Activated effector memory CD4-positive, alpha-beta T cell treated with anti-CD3 and anti-CD28 coated beads, Interleukin-2, amount 50 U/mL, for 16 hours (primary cell): ENCODE measurements at places on chromosomes 5 and 9.

GRCh38 chr5:155461304-155461703, 447.7 kb downstream of the KIF4B start:
- no peak for DNase-seq

DNA sequence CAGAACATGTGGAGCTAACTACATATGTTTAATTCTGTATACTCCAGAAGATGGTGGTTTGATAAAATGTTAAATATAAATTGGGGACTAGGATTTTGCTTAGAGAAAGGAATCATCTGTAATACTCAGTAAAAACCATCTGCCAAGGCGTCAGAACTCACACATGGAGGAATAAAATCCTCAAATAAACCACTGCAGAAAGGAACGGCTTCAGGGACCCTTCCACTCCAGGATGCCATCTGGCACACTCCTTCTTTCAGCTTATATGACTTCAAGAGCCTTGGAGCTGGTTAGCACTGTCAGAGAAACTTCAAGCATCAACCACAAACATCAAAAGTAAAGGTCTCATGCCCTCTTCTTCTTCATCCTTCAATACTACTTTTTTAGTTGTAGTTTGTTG, 360.6 kb downstream of the PLK2 start:
- DNase-seq, result no peak

- DNase-seq, result no peak
These were observed 70.8 kb downstream of the MRPL36 start for GRCh38 chr5:1728846-1729245.

DNA sequence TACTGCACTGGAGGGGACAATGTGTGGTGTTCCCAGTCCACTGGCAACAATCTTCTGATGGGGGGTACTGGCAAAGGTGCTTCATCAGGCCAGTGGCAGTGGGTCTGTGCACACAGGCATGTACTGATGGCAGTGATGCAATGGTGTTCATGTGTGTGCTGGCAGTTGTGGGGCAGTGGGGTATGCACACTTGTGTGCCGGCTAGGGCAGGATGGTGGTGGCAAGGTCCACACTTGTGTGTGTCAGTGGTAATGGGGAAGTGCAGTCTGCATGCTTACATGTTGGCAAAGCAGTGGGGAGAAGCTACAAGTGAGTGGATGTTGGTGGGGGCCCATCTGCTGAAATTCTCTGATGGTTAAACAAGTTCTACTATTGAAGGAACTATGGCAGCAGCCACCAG, 504.6 kb upstream of the ZNF462 start:
- no peak for DNase-seq

DNA sequence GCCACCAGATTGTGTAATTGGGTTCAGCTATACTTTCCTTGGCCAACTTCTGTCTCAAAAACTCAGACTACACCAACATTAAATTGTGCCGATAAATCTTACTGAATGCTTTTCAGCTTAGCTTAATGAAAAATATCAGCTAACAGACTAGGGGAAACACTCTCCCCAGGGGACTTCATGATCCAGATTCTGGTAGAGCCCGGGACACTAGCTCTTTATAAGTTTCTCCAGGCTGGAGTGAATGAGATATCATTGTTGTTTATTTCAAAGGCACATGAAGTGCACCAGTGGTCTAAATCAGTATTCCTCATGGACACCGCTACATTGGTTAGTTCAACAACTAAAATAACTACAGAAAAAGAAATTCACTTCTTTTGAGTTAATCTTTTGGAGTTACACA, 10.5 kb upstream of the LHFPL2 start:
- DNase-seq, result no peak

DNA sequence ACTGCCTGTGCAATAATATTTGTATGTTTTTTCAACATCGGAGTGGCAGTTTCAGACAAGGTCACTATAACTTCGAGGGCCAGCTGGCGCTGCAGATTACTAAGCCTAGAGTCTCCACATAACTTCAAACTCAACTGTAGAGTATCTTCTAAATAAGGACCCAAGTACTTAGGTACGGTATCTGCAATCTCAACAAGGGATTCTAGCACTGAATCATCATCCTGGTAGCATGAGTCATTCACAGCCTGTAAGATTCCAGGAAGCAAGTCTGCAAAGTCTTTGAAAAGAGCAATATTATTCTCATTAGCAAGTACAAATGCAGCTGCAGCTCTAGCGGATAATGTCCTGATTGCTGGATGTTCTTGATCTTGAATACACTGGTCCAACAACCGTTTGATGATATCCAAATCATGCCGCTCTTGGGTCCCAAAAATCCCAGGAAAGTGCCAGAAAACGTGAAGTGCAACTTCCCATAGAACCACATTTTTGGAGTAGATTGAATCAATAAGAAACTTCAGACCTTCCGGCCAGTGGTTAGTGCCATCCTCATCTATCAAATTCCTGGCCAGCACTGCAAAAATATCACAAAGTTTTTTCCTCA, 654 bp downstream of the RANBP6 start:
- no peak for DNase-seq

DNA sequence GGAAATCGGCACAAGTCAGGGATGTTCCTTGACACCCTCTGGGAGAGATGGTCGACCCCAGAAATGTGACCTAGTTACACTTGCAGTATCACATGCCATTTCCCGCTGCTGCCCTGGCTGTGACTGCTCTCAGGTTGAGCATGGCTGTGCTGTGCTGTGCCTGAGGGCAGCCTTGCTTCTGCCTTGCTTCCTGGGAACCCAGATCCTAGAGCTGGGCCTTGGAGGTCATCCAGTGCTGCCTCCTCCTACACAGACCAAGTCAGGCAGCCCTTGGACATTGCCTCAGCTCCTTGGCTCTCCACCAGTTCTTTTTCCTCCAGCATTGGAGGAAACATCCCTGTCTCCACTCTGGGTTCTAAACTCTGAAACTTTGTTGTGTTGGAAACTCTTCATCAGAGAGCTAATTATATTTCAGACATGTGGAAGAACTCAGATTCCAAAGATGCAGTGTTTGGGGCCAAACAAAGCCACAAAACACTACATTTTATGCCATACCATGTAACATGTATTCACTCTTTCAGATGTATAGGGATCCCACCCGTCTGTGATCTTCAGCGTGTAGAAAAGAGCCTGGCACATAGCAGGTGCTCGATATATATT, 6.1 kb downstream of the MAMDC2 start:
- no peak for DNase-seq

- no peak for DNase-seq
These were observed 120.1 kb upstream of the TMEM161B start for GRCh38 chr5:88388476-88389337.

- no peak for DNase-seq
These were observed 71.3 kb downstream of the TMC1 start for GRCh38 chr9:72592502-72593403.
